ENCODE measurements at places on chromosomes 16 and 17.

- DNase-seq = no peak
These were observed 17.4 kb downstream of the ZNF423 start for GRCh38 chr16:49838441-49839016.

- DNase-seq = no peak
These were observed 17.8 kb downstream of the GJD3 start for GRCh38 chr17:40346765-40347158.

- no peak for DNase-seq
These were observed 41.6 kb downstream of the ARHGAP23 start for GRCh38 chr17:38469875-38470274.

- no peak for DNase-seq
These were observed 821.1 kb upstream of the EEF2KMT start for GRCh38 chr16:5918567-5919130.

DNA sequence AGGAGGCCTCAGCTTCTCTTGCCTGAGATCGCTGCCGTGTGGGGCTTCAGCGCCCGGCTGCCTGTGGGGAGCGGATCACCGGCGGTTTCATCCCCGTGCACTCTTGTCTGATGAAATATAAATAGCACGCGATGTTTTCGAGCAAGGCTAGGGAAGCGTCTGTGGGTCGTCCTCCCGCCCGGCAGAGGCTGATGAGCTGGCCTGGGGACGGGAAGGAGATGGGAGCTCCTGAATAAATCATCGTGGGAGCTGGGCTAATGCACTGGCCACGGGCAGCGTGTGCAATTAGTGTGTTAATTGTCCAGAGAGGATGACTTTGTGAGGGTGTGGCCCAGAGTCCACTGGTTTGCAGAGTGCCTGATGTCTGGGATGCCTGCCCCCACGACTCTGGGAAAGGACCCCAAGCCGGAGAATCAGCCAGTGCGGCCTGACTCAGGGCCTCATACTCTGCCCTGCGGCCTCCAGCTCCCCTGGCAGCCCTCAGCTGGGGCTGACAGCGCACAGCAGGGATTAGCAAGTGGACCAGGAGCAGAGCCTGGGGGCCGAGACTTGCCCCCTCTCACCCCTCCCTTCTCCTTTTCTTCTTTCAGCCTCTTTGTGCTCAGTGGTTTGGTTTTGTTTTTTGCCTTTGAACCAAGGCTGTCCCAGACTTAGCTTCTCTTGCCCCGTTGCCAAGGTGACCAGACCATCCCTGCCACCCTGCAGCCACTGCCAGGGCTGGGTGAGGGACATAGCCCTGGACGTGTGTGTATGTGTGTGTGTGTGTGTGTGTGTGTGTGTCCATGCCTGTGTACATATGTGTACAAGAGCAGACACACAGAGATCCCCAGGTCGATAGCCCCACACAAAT lies 21.4 kb downstream of the KCNJ12 start:
- DNase-seq = no peak

DNA sequence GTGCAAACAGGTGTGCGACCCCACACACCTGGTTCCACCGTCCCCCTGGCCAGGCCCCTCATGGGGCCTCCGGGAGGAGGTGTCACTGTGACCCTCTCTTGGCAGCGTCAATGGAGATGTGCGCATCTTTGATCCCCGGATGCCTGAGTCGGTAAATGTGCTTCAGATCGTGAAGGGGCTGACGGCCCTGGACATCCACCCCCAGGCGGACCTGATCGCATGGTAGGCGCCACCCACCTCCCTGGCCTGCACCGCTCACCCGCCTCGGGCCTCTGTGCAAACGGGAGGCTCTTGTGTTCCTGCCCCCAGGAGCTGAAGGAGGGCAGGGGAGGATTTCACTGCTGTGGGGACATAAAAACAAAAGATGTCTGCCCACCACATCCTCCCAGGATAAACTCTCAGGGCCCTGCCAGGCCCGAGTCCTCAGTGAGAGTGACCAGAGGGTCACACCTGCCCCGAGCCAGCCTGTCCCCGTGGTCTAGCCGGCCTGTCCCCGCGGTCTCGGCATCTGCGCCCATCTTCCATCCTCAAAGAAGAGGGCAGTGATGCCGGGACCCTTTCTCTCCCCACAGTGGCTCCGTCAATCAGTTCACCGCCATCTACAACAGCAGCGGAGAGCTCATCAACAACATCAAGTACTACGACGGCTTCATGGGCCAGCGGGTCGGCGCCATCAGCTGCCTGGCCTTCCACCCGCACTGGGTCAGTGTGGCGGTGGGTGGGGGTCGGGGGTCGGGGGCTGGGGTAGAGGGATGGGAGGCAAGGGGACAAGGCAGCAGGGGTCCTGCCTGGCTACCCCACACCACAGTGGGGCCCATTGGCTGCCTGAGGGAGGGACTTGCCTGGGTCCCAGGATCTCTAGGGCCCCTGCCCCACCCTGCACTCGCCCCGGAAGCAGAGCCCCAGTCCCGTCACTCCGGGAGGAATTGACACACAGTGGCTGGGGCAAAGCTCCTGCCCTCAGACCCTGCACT lies 29.0 kb upstream of the CHMP6 start:
- no peak for DNase-seq

GRCh38 chr16:85796152-85796551 lies 3.2 kb downstream of the EMC8 start:
- no peak for DNase-seq

DNA sequence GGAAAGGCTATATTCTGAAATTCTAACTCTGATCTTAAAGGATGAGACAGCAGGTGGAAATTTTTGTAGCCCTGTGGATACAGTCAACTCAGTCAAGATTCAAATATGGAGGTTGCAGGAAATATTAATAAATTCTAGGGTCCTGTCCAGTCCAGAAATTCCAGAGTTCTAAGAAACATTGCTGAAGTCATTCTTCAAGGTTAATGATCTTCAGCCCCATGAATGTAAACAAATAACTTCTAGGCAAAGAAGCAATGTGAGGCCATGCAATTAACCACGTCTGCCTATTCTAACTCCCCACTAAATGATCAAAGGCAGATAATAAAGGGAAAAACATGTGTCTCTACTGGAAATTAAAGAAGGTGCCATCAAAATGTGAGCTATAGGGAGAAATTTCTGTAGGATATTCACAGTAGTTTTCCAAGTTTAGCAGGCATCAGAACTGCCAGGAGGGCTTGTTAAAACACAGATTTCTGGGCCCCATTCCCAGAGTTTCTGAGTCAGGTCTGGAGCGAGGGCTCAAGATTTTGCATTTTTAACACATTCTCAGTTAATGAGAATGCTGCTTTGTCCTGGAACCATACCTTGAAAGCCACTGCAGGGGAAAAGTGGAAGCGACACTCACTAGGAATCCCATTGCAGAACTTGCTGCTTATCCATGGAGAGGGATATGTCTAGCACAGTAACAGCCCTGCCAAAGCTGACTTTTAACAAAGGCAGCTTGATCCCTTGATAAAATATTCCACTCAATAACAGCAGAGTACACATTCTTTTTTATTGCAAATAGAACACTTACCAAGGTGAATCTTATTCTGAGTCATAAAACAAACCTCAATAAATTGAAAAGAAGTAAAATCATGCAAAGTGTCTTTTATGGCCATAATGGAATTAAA lies 61.8 kb downstream of the DNAH3 start:
- DNase-seq = no peak

DNA sequence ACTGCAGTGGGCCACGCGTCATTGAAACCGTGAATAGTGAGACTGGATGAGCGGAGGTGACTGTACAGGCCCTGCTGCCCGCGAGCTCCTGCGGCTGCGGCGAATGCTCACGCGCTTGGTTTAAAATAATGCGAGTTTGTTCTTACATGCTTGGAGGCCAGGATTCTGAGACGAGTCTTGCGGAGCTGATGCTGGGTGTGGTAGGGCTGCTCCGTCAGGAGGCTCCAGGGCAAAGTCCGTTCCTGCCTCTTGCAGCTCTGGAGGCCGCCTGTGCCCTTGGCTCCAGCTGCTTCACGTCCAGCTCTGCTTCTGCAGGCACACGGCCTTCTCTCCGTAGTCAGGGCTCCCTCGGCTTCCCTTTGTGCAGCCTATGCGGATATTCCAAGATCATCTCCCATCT lies 9.5 kb downstream of the ACSF3 start:
- DNase-seq = no peak

DNA sequence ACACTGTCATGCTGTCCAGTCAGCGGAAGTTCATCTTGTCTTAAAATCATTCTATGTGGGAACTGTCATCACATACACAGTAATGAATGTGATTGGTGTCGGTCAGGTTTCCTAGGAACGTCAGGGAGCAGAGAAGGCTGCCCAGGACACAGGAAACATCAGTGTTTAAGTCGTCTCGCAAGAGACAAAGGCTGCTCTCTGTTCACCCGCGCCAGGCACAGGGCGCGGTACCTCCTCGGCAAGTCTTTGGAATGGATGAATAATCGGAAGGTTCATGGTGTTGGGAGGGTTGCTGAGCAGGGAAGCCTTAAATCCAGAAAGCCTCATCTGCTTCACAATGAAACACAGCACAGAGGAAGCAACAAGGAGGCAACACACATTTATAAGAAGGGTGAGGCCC lies 148.2 kb downstream of the CPPED1 start:
- no peak for DNase-seq

- DNase-seq = no peak
These were observed 36.7 kb downstream of the ARHGAP17 start for GRCh38 chr16:24978370-24978914.

GRCh38 chr17:17710355-17710727 lies 29.1 kb downstream of the RAI1 start:
- DNase-seq = no peak

- DNase-seq = no peak
These were observed 142.9 kb downstream of the RAB11FIP4 start for GRCh38 chr17:31534223-31534888.

GRCh38 chr17:6473128-6473767 lies 29.0 kb downstream of the PIMREG start:
- DNase-seq = peak; percentile 68

DNA sequence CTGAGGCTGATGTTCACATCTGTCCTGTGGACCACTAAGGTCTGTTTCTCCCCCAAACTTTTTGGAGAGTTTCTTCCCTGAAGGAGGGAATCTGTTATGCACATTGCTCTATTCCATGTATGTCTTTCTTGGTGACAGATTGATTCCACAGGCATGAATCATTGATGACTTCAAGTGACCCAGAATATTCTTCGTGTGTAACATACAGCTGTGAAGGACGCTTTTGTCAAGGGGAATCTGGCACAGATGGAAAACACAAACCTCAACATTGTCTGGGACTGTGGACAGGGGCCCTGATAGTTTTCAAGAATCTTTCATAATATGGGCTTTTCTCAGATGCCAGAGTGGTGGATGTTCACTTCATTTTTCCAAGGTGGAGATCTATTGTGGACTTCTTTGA lies 223.1 kb upstream of the MAF start:
- DNase-seq = no peak

GRCh38 chr17:79070266-79070880 lies 4.3 kb upstream of the ENGASE start:
- DNase-seq = no peak

DNA sequence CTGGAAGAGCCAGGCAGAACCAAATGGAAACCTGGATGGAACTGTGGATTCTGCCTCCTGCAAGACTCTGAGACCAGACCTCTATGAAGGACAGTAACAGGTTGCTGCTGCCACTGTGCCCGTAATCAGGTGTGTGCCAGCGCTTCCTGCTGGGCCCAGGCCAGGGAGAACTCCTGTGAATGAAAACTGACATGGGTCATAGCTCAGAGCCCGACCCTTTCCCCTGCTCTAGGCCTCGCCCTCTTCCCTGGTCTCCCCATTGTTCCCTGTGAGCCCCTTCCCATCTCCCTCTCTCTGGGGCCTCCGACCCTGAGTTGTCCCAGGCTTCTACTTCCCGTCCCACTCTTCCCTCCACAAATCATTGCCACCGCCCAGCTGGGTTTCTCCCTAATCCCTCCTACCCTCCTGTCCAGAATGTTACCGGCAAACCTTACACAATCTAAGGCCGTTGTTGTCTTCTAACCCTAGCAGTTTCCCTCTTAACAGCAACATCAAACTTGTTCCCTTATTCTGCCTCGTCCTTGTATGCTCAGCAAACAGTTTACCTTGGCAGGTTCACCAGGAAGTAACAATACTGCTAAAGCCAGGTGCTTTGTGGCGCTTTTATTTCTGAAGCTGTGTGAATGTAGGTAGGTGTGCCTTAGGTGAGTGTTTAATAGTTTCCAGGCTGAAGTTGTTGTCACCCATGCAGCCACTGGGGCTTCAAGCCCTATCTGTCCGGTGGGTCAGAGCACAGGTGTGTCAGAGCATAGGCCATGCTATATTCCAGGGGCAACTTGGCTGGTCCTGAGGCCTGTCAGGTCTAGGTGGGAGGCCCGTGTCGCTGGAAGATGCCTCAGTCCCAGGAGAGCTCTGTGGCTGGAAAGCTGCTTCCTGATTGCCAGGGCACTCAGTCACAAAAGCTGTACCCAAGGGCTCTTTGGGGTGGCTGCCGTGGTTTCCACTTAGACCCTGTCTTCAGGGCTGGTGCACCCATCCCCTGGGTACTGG lies 32.0 kb downstream of the SMPD3 start:
- DNase-seq = no peak

DNA sequence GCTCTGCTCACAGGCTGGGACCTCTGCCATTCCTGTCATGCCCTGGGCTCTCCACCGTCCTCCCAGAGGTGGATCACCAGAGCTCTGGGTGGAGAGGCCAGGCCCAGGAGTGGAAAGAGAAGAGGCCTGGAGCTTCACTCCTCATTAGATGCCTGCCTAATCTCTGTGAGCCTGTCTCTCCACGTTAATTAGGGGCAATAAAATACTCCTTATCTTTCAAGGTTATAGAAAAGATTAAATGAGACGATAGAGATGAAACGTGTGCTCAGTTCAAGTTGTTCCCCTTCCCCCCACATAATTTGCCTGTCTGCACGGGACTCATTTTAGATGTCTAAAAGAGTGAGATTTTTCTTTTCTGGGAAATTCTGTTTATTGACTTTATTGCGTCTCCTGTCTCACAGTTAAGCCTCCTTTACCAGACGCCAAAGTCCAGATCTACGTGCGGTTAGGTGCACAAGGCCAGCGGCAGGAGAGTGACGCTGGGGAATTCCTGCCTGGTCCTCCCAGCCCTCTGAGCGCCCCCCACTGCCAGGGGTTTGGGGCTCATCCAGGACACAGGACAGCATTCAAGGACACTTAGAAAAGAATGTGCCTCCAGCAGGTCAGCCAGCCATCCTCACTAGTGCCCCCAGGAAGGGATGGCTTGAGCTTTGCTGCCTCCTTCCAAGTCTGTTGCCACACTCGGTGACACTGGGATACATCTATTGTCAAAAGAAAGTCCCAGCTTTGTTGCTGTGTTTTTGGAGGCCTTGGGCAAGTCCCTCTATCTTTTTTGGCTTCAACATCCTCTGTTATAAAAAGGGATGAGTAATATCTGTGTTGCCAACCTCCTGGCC lies 42.3 kb downstream of the TBX4 start:
- DNase-seq = no peak

GRCh38 chr16:29805232-29806098 lies 864 bp upstream of the MAZ start:
- DNase-seq = peak; percentile 98

GRCh38 chr16:3036726-3037315 lies at the start of gene BICDL2:
BICDL2 (minus strand) TSS chr16:3036944; CDS start chr16:3035496, 1,448 bp downstream.
- no peak for DNase-seq
